Activated T-cell treated with anti-CD3 and anti-CD28 coated beads, Interleukin-2, amount 50 U/mL, for 48 hours (primary cell): ENCODE measurements at places on chromosomes 11 and 22.
A peak's percentile ranks its signal among the peaks of the same experiment; 100 is the strongest.

DNA sequence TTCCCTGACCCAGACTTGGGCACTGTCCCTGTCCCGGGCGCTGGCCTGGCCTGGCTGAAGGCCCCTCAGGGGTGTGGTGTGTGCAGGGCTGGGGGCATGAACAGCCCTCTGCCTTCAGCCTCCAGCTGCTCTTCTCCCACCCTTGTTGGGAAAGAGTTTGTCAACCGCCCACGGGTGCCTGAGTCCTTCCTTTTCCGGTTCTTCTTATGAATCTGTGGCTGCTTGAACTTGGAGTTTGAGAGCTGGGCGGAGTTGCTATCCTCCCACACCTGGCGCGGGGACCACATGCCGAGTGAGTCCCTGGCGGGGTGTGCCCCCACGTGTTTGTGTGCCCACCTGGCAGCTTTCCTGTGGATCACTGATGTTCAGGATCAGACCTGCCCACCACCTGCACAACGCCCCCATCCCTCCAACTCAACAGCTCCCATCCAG is 13.4 kb downstream of the NFAM1 start:
- no peak for DNase-seq

- no peak for DNase-seq
Measured at GRCh38 chr11:35511666-35512065, 13.8 kb downstream of the PAMR1 start.

- DNase-seq, result no peak
Measured at GRCh38 chr11:31247321-31247720, 122.2 kb downstream of the DCDC1 start.

- DNase-seq, result no peak
Measured at GRCh38 chr22:19805821-19806212, 45.2 kb downstream of the TBX1 start.

DNA sequence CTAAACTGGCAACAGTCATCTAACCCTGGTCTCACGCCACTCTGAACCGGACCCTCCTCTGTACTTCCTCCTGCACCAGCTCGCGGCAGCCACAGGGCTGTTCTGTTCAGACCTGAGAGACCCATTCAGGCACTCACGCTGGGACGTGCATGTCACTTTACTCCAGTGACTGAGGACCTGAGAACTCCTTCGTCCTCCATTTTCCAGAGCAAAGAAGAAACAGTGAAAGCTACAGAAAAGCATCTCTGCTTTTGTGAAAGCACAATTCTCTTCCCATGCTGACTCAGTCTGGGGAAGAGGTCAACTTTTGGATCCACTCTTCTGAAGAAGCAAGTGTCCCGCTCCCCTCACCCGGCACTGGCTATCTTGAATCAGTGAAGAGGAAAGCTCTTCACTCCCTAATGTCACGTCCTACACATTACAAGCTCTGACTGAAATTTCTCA is 24.5 kb downstream of the PISD start:
- DNase-seq, result peak; percentile 32
